ENCODE measurements at places on chromosomes 5 and 9.

GRCh38 chr5:110873773-110874437, 135.1 kb downstream of the SLC25A46 start:
- DNase-seq = no peak

DNA sequence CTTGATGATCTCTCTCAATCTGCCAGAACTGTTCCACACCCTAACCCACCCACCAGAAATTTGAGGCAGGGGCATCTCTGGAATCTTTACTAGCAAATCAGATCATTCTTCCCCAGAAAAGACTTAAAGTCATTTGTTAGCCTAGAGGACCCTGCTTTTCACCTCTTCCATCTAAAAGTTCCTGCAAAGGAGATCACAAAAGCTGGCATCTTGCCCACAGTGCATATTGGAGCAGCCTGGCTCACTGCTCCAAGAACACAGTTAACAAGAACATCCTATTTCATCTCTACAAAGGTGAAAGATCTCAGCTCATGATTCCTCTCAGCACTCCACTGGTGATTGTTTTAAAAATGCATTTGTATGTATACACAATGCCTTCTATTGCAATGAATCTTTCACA, 36.3 kb downstream of the GABRP start:
- no peak for DNase-seq

DNA sequence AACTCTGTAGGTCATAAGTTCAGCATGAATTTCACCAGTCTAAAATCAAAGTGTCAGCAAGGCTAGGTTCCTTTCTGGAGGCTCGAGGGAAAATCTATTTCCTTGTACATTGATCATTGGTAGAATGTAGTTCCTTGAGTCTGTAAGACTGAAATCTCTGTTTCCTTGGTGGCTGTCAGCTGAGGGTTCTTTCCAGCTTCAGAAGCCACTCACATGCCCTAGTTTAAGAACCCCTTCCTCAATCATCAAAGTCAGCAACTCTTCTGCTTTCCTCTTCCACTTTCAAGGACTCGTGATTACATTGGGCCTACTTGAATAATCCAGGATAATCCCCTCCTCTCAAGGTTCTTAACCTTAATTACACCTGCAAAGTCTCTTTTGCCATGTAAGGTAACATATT, 4.9 kb upstream of the SCAMP1 start:
- DNase-seq = no peak

DNA sequence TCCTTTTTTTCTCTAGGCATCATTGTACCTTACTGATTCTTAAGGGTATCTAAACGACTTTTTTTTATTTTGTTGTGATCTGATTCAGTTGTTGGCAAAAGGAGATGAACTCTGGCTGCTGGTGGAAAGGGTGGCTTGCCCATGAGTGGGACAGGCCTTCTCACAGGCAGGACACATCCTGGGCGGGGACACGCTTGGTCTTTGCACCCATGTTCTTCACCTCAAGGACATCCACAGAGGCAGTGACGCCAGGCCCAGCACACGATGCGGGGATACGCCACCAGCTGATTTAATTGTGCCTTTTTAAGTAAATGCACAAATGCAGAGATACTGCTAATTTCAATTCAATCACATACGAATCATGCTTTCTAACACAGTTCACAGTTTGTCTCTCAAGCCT, 208.1 kb downstream of the FANCC start:
- no peak for DNase-seq

GRCh38 chr5:115246361-115246991, 16.2 kb downstream of the PGGT1B start:
- no peak for DNase-seq

DNA sequence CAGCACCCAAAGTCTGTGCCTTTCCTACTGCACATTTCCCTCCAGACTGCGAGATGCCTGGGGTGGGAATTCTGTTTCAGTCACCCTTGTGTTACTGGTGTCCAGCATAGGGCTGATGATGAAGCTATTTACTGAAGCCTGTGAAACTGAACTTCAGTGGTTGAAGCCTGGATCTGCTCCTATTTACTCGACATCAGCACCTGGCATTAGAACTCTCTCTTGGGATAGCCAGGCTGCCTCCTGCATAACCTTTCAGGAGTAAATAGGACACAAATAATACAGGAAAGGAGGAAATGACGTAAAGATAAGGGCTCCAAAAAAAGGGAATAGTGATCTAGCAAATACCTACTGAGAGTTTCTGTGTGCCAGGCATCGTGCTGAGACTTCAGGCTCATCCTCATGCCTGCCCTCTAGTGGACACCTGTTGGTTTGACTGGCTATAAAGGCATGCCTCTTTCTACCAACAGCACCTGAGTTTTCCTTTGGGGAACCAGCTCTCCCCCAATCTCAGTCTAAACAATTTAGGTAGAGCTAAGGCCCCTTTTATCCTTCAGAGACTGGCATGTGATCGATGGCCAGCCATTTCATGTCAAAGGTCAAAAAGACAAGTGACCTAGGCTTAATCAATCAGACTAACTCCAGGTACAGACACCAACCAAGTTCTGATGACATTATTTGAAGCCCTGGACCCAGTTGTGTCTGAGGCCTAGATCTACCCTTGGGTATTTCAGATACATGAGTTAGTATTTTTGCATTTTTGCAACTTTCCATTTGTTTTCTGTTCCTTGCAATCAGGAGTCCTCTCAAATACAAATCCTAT, 192.1 kb upstream of the TRIM32 start:
- DNase-seq = peak; percentile 0

GRCh38 chr5:154767576-154767975, 12.4 kb downstream of the LARP1 start:
- no peak for DNase-seq

DNA sequence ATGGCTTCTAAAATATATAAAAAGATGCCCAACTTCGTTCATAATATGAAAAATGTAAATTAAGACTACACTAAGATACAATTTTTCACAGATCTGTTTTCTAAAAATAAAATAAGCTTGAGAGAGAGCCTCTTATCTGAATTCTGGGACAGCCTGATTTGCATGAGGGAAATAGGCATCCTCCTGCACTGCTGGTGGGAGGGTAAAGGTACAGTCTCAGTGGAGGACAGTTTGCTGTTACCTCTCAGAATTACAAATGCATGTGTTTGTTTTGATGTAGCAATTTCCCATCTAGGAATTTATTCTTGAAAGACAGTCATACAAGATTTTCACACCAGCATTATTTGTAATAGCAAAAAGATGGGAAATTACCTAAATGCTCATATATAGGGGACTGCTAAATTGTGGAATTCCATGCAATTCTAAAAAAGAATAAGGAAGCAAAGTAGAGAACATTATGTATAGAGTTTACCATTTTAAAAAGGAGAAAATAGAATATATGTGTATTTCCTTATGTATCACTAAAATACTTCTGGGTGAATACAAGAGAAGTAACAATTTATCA, 75.7 kb downstream of the ZSWIM6 start:
- no peak for DNase-seq

GRCh38 chr5:41527201-41527779, 16.9 kb upstream of the PLCXD3 start:
- no peak for DNase-seq

DNA sequence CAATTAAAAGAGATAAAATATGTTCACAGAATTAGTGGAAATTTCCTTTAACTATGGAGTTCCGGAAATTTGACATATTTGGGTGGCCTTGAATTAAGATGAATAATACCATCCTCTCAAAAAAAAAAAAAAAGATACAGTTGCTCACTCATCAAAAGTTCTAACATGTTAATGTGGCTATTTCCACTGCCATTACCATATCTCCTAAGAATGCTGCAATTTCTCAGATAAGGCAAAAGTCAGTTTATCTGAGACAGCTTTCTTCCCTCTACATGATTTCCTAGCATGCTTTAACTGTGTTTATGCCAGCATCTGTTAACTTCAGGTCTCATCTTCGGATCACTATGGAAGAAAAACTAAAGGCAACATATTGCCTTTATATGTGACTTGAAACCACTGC, 2.6 kb downstream of the FASTKD3 start:
- DNase-seq = no peak

GRCh38 chr5:172412724-172413286, 41.5 kb downstream of the SH3PXD2B start:
- DNase-seq = no peak

DNA sequence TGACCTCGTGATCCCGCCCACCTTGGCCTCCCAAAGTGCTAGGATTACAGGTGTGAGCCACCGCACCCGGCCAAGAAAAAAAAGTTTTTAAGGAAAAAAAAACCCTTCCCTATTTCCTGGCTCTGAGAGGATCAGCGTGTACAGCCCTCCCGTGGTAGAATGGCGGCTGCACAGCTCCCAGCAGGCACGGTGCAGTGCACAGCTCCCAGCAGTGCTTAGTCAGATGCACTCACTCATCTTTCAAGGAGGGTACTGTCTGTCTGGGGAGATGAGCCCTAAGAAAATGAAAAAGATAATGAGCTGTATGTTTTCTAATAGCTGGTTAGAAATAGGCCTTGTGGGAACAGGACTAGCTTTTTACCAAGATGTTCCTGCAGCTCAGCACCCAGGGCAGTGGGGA, 36.7 kb upstream of the SLC2A8 start:
- no peak for DNase-seq

DNA sequence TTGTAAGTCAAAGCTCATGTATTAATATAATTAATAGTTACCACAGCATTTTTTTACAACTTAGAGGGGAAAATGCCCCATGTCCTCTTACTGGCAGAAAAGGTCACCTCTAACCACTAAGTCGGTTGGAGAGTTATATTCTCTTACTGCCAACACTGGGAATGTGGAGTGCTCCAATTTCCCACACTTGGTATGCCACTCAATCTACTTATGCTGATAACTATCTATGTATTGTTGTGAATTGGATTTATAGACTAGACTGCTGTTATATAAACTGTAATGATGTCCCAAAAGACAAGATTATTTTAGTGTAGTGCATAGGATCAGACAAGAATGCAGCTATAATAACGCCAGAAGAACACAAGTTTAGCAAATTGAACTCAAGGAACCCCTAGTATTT, 2385.2 kb upstream of the C9orf72 start:
- DNase-seq = no peak

DNA sequence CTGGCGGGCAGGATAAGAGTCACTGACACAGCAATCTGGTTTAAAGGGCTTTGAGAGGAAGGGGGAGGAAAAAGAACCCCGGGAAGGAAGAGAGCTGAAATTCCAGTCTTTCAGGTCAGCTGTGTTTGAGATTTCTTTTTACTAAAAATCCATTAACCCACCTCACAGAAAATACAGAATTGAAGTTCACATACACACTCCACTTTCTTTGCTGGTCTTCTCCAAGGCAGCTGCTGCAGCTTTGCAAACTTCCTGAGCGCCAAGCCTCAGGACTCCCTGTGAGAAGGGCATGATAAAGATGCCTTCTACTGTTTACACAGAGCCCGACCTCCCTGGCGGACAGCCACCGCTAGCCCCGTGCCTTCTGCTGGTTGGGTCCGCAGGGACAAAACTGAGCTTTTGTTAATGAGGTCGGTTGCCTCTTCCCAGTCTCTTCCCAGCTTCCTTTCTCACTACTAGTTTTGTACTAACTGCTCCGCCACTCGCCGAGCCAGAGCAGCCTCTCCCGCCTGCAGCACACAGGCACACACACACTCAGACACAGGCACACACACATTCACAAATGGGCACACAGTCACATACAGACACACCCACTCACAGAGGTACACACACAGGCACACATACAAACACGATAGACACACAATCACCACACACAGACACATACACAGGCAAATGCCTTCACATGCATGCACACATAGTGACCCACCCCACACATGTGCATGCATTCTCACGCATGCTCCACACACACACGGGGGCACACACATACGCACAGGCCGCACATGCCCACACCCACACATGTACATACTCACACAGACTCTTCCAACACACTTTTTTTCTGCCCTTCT, at the start of gene FREM1:
Gene FREM1 (minus strand): TSS at position 468 of the 845 bp plus-strand sequence. CDS start 41,451 bp downstream, outside the sequence.
- no peak for DNase-seq

DNA sequence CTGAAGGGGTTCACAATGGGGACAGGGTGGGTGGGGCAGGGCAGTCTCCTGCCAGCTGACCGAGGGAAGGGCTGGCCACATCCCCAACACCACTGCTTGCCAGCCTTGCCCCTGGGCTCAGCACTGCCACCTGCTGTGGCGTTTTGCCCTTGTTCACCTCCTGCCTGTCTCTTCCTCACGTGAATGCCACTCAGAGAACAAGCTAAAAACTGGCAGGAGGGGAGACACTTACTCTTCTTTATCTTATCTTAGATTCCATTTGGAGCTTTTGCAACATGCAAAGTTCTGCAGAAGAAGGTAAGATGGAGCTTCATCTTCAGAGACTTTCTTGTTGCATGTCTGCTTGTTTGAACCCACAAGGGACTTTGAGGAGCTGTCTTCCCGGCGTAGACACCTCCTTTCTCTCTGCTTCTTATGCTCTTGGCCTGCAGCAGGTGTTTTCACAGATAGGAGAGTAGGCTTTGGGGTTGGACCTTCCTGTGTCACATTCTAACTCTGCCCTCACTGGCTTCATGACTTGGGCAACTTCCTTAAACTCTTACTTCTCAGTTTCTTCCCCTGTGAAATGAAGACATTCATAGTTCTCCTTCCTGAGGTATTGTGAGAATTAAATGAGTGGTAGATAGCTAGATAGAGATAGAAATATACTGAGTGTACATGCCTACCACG, 4.1 kb downstream of the LRSAM1 start:
- DNase-seq = peak; percentile 85

DNA sequence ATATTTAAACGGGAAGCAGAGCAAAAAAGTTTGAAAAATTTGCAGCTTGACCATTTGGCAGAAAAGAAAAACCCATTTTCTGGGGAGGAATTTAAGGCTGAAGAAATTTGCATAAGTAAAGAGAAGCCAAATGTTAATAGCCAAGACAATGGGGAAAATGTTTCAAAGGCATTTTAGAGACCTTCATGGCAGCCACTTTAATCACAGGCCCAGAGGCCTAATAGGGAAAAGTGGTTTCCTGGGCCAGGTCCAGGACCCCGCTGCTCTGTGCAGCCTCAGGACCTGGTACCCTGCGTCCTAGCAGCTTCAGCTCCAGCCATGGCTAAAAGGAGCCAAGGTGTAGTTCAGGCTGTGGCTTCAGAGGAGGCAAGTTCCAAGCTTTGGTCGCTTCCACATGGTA, 507.3 kb downstream of the SLCO4C1 start:
- DNase-seq = no peak

GRCh38 chr5:151026088-151026487, 5.7 kb downstream of the GPX3 start:
- no peak for DNase-seq

DNA sequence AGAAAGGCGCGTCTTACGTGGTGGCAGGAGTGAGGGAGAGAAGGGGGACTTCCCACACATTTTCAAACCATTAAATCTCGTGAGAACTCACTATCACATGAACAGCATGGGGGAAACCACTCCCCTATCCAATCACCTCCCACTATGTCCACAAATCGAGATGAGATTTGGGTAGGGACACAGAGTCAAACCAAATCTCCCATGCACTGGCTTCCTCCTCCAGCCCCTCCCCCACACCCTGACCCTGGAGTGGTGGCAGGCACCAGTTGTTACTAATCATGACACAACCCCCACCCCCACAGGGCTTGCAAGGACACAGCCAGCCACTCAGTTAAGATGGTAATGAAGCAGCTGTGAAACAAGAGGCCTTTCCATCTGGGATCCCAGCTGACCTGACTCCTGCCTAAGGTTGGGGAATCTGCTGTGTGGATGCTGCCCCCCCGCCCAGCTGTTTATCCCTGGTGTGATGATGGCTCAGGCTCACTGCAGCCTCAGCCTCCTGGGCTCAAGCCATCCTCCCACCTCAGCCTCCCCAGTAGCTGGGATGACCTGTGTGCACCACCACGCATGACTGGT, 57.1 kb upstream of the FUBP3 start:
- peak; percentile 18 for DNase-seq

GRCh38 chr5:173780235-173781234, 107.6 kb upstream of the CPEB4 start:
- no peak for DNase-seq

- DNase-seq = no peak
Observed at GRCh38 chr9:125656560-125656959, 50.4 kb downstream of the MAPKAP1 start.

GRCh38 chr9:4097515-4097914, 202.4 kb downstream of the GLIS3 start:
- DNase-seq = no peak
